SHP77 treated with DMSO at 0.1 percent for 48 hours (cell line): ENCODE measurements at places on chromosomes 5 and 9.
A peak's percentile ranks its signal among the peaks of the same experiment; 100 is the strongest.

DNA sequence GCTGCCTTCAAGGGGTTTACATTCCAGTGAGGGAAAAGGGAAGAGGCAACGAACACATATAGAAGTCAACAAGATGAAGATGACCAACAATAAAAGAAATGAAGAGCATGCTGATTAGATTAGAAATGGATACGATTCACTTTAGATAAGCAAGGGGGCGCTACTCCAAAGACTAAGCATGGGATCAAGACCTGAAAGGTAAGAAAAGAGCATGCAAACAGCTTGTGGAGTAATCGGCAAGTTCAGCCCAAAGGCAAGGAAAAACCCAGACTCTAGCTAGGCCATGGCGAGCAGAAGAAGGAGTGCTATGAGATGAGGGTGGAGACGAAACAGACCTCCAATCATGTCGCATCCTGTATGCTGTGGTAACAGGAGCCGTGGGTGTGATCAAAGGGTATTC, 124.4 kb downstream of the FANCC start:
- no peak for DNase-seq

DNA sequence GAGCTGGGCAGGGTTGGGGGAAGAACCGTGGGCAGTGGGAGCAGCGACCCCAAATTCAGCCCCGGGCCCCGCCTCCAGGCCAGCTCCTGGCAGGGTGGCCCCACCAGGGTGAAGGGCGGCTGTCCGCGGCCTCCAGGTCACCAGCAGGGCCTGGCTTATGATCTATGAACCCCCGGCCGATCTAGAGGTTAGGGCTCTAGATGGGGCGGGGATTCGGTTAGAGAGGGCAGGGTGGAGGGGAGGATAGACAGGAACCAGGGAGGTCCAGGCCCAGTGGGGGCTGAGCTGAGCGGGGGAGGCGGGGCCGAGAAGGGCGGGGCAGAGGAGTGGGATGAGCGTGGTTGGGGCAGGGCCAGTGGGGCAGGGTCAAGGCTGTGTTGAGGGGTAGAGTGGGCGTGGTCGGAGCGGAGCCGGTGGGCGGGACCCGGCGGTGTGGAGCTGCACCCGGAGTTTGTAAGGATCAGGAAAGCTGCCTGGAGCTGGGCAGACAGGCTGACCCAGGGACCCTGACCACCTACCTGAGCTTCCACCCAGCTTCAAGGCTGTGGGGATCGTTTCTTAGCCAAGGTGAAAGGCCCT, 29.3 kb upstream of the OBP2B start:
- no peak for DNase-seq

- DNase-seq: no peak
Observed at GRCh38 chr5:10592601-10593000, 28.7 kb downstream of the ANKRD33B start.

DNA sequence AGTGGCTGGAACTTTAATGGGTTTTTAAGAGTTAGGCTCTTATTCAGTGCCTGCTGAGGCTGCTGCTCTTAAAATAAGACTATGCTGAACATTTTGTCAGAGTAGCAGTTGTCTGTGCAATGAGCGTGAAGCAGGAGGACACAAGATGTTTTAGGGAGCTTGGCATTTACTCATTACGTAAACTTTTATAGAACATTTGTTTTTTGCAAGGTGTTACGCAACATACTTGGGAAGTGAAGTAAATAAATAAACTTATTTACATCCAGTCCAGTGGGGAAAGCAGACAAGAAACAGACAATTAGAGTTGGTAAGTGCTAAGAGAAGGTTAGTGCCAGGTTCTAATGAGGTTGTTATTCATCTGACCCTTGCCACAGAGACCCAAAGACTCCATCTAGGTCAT, 226.0 kb downstream of the HINT1 start:
- DNase-seq: no peak

- no peak for DNase-seq
Observed at GRCh38 chr5:68771221-68771620, 322.6 kb upstream of the SLC30A5 start.

GRCh38 chr5:37172957-37173356, 76.2 kb downstream of the CPLANE1 start:
- no peak for DNase-seq

DNA sequence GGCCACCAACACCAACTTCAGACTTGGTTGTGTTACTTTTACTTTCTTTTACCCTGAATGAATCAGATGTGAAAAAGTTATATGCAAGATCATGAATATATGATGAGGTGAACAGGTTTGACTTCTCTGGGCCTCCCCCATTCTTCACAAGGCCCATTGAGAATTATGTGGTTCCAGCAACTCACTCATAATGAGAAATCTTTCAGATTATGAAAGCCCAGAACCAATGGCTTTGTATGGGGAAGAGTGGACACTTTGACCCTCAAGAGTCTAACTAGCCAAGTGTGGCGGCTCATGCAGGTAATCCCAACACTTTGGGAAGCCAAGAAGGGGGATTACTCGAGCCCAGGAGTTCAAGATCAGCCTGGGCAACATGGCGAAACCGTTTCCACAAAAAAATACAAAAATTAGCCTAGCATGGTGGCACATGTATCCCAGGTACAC, 16.1 kb upstream of the LNPEP start:
- DNase-seq: no peak

DNA sequence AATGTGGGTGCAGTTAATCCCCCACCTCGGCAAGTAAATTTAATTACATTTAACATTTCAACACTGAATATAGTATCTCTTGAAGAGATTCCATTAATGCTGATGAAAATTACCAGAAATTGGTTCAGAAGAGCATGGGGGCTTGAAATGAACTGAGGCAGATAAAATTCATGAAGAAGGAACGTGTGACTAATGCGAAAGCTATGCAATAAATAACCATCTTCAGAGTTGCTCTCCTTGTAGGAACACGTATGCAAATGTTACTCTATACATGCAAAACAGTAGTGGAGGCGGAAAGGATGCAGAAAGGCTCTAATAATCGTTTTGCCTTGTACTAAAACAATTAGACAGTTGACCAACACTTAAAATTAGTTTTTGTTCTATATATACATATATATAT, 320.2 kb downstream of the CTNND2 start:
- DNase-seq: no peak

GRCh38 chr9:4680750-4681149, 1.4 kb downstream of the CDC37L1 start:
- no peak for DNase-seq

- peak; percentile 82 for DNase-seq
Observed at GRCh38 chr5:93607367-93608258, 24.6 kb downstream of the NR2F1 start.
